ENCODE measurements at places on chromosomes 5 and 9.

GRCh38 chr5:165569551-165569950, 2064.1 kb downstream of the MAT2B start:
- no peak for DNase-seq

DNA sequence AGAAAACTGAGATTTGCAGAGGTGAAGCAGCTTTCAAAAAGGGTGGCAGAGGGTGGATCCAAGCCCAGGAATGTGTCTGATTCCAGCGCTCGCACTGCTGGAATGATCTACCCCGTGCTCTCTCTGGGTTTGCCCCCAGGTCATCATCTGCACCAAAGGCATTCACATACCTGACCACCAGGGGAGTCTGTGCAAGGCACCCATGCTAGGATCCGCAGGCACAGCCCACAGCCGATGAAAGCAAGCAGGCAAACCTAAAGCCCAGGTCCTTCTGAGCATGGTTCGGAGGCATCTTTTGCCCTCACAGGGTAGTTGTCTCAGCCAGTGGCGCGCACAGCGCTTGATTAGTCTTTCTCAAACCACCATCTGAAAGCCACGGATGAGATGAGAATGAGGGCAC, 56.6 kb downstream of the TEK start:
- no peak for DNase-seq

DNA sequence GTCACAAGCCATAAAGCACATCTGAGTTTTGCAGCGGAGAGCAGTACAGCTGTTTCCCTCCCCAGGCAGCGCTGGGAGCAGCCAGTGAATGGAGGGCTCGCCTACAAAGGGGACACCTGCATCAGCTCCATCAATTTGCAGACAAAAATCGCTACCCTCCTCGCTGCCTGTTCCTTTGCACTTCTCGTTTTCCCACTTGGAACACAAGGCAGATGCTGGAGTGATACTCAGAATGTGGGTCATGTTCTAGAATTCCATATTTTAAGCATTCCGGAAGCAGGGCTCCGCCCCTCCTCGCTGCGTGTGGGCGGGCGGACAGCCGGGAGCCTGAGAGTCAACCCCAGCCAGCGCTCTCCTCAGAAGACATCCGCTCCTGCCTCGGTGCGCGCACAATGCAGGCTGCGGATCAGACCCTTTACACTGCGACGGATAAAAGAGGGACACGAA, 92.1 kb downstream of the LMNB1 start:
- no peak for DNase-seq

DNA sequence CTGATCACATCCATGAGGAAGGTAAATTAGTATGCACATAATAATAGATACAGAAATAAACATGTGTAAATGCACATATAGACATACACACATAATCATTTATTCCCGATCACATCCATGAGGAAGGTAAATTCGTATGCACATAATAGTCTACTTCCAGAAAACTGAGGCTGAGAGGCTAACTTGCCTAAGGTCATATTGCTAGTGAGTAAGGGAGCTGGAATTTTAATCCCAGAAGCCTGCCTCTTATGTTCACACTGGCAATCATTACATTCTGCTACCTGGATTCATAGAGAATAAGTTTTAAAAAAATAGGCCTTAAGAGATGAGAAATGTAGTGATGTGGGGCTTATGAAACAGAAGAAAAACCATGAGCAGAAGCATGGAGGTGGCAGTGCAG, 716.3 kb downstream of the BRINP1 start:
- DNase-seq, result no peak

- DNase-seq, result no peak
Observed at GRCh38 chr5:170554521-170555267, 50.9 kb downstream of the KCNIP1 start.

DNA sequence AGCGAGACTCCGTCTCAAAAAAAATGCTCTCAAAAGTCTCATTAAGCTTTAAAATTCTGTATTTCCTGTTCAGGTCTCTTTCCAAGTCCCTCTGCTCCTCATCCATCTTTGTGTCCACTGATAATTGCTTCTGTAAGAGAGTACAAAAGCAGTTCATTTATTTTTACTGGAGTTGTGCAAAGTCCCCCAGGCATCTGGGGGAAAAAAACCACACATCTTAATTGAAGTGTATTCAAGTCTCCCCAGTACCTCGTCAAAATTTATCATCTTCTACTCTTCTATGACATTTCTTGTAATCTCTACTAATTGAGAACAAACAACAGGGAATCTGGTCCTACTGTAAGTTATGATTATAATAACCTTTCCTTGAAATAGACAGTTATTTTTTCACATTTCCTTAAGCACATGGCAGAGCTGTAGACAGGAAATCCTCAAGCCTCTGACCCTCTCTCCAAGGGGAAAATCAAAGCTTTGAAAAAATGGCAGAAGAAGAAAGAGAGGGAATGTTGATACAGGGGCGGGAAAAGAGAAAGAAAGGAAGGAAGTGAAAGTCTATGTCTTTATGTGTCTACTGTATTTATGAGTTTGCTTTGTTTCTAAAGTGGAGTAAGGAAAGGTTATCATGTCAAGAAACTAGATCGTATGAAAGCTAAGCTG, 51.5 kb downstream of the RAI14 start:
- no peak for DNase-seq

DNA sequence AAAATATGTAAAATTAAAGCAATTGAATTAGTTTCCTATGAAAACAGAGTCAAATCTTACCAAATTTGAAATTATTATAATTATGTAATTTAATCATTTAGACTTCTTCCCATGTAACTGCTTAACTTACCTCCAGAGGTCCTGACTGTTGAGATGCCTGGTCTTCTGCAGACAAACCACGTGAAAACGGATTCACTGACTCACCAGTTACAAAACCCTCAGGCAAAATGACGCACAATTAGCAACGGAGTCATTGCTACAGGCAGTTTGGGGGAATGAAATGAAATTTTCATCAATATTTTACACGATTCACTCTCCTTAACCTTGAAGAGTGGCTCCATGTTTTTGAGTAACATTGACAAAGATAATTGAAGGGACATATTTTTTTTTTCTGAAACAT, 460.8 kb downstream of the MTRR start:
- no peak for DNase-seq

DNA sequence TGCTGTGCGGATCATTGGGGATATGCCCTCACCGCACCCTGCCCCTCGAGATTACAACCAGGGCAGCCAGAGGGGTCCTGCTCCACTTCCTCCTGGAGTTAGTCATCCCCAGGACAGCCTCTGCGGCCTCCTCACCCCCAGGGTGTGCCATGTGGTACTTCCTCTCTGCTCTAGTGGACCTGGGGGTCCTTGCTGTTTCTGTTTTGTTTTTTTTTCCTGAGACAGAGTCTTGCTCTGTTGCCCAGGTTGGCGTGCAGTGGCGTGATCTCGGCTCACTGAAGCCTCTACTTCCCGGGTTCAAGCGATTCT, 5.2 kb upstream of the FCN1 start:
- no peak for DNase-seq

GRCh38 chr9:35820076-35820475, 5.2 kb upstream of the HINT2 start:
- no peak for DNase-seq

GRCh38 chr5:144203750-144204596, 33.3 kb downstream of the KCTD16 start:
- DNase-seq, result no peak

DNA sequence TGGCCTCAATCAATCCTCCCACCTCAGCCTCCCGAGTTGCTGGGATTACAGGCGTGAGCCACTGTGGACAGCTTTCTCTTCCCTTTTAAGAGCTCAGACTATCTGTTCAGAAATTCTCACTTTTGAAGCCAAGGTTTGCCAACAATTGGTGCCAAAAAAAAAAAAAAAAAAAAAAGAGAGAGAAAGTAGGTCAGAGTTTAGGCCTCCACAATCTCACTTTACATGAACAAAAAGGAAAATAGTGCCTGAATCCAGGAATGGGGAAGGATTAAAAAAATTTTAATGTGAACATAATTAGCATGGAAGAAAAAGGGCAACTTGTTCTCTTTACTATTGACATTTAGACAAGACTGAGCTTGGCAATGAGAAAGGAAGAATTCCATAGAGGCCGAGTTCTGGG, 94.1 kb downstream of the NSG2 start:
- DNase-seq, result no peak

- DNase-seq, result no peak
Observed at GRCh38 chr5:94749042-94749441, 130.6 kb downstream of the SLF1 start.

- DNase-seq, result no peak
Observed at GRCh38 chr5:119330367-119331183, 25.2 kb upstream of the TNFAIP8 start.

GRCh38 chr9:32136700-32137339, 247.6 kb upstream of the ACO1 start:
- DNase-seq, result no peak

GRCh38 chr5:170171811-170172210, 61.0 kb upstream of the C5orf58 start:
- no peak for DNase-seq

DNA sequence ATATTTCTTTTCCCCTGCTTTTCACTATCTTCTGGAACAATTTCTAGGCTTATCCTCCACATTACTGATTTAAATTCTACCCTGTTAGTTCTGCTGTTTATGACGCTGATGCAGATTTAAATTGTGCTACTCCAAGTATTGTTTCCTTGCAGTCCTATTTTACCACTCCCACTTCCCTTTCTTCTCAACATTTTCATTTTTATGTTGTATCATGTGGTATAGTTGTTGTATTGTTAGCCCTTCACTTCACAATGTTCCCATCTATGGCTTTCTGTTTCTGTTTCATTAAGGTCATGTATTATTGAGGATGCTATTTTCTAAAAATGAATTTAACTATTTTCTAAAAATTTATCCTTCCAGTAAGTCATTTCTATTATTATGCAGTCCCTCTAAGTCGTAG, 254.4 kb downstream of the NDUFS4 start:
- DNase-seq, result no peak

GRCh38 chr9:115946530-115946929, 207.1 kb upstream of the PAPPA start:
- DNase-seq, result no peak

DNA sequence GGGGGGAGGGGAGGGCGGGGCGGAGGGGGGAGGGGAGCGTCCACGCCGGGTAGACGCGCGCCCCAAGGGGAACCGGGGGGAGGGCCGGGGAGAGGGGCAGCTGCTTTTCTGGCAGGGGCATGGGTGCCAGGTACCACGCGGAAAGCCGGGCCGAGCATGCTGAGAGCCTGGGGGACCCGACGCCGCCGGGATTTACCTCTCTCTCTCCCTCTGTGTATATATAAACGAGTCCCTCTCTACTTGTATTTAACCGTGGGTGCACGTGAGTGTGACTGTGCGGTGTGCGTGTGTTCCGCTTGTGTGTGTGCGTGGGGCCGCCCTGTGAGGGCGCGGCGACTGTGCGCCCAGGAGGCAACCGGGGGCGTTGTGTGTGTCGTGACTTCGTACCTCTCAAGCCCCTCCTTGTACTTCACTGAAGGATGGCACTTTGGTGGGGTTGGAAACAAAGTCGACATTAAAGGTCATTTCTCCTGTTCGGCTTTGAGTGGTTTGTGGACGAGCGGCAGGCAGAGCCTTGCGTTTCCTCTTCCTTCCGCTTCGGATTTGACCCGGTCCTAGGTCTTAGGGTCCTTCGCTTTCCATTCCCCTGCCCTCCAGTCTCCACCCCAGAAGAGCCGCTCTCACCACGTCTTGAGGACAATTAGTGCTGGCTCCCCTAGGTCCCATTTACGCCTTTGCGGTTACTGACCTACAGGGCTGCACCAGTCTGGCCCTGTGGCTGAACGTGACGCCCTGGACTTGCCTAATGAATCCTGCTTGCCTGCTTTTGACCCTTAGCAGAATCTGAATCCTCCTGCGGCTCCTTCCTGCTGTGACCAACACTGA, 36.2 kb upstream of the TTC1 start:
- no peak for DNase-seq

GRCh38 chr5:74031536-74031935, 405.5 kb downstream of the ARHGEF28 start:
- no peak for DNase-seq

- no peak for DNase-seq
Observed at GRCh38 chr9:133948131-133948530, 44.0 kb downstream of the VAV2 start.

- no peak for DNase-seq
Observed at GRCh38 chr9:27701587-27701986, 128.3 kb upstream of the C9orf72 start.

DNA sequence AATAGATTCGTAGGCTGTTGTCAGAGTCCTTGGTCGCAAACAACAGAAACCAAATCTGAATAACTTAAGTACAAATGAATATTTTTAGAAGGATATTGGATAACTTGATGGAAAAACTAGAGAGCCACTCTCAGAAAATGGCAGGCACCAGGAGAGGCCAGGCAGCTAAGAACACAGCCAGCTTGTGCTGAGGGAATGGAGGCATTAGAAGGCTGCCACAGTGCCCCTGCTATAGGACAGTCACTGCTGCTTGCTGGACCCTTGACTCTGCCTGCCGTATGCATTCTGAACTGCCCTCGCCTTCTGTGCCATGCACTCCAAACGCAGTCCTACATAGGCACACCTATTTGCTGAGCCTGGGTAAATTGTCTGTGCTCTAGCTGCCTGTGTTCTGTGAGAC, 78.6 kb downstream of the MAST4 start:
- DNase-seq, result no peak

DNA sequence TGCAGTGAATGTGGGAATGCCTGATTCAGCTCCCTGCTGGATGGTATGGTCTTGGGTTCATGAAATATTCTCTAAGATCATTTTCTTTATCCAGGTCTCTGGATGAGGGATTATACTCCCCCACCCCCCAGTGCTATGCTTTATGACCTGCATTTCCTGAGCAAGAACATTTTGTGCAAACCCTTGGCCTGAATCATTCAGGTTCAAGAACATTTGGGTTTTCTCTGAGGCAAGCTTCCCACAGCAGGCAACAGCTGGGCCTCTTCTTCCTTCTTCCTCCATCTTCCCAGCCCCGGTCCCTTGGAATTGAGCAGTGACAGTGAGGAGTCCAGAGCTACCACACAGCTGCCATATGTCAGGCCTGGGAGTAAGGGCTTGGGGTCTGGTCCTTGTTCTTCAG, 58.6 kb upstream of the TNFSF15 start:
- no peak for DNase-seq

- no peak for DNase-seq
Observed at GRCh38 chr9:133456409-133456808, 3.4 kb upstream of the CACFD1 start.

GRCh38 chr5:167128581-167128980, 1162.9 kb upstream of the WWC1 start:
- no peak for DNase-seq

- DNase-seq, result no peak
Observed at GRCh38 chr9:68489646-68490045, 51.0 kb downstream of the TMEM252 start.

Measured in stimulated activated CD8-positive, alpha-beta memory T cell treated with anti-CD3 and anti-CD28 coated beads, Interleukin-15, amount 100 ng/mL, for 1 hour (primary cell).